ENCODE measurements at places on chromosomes 16 and 17. TPM values are rescaled to one million over a fixed set of nuclear protein-coding genes. Genes with fewer than 3 reads are reported as not detected.

- no peak overlapping the region for H3K27ac ChIP-seq
- H3K4me1 ChIP-seq: no peaks in the 10 kb centered on the region
- no peaks in the 10 kb centered on the region for H3K36me3 ChIP-seq
- no peak for DNase-seq
- H3K27me3 ChIP-seq: peaks cover 2% of the 10 kb centered on the region
Observed at GRCh38 chr16:72404299-72404698, 232.3 kb upstream of the PMFBP1 start.

- no peaks in the 10 kb centered on the region for H3K36me3 ChIP-seq
- H3K27ac ChIP-seq: no peak overlapping the region
- H3K27me3 ChIP-seq: no peaks in the 10 kb centered on the region
Observed at GRCh38 chr16:75289189-75289588, 37.8 kb upstream of the BCAR1 start.

GRCh38 chr17:37774504-37774903, 29.6 kb upstream of the HNF1B start:
- no peaks in the 10 kb centered on the region for H3K4me1 ChIP-seq
- no peak overlapping the region for H3K27ac ChIP-seq
- H3K36me3 ChIP-seq: no peaks in the 10 kb centered on the region

DNA sequence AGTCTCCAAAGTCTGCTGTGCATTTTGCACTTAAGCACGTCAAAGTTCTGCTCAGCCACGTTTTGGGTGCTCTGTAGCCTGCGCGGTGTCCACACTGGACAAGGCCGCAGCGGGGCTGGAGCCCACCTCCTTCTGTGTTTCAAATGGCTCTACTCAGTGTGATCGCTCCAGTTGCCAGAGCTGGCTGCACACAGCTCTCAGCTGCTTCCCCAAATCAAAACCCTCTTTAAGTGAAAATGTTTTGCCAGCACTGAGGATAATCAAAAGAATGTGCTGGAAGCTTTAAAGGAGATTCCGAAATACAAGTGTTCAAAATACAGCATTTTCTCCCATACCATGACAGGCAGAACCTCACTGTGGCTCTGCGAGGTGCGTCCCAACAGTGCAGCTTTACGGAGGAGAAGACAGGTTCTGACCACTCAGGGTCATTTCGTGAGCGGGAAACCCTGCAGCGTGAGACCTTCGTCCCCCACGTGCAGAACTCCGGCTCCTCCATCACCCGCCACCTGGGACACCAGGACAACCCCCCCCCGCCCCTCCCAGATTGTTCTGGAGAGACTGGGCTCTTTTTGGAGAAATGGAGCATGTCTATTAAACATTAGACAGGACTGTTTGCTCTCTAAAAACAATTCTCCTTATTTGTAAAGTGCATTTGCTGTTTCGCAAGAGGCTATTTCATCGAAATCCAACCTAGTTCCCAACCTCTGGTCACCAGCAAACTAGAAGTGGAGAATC, 16.6 kb downstream of the TBC1D16 start:
- H3K27me3 ChIP-seq: no peaks in the 10 kb centered on the region
- no peak for DNase-seq
- peaks cover 1% of the 10 kb centered on the region for H3K4me1 ChIP-seq
- no peak overlapping the region for H3K4me3 ChIP-seq

GRCh38 chr16:62014319-62014923, 21.8 kb downstream of the CDH8 start:
- H3K27me3 ChIP-seq: no peaks in the 10 kb centered on the region
- no peaks in the 10 kb centered on the region for H3K36me3 ChIP-seq
- H3K27ac ChIP-seq: no peak overlapping the region

DNA sequence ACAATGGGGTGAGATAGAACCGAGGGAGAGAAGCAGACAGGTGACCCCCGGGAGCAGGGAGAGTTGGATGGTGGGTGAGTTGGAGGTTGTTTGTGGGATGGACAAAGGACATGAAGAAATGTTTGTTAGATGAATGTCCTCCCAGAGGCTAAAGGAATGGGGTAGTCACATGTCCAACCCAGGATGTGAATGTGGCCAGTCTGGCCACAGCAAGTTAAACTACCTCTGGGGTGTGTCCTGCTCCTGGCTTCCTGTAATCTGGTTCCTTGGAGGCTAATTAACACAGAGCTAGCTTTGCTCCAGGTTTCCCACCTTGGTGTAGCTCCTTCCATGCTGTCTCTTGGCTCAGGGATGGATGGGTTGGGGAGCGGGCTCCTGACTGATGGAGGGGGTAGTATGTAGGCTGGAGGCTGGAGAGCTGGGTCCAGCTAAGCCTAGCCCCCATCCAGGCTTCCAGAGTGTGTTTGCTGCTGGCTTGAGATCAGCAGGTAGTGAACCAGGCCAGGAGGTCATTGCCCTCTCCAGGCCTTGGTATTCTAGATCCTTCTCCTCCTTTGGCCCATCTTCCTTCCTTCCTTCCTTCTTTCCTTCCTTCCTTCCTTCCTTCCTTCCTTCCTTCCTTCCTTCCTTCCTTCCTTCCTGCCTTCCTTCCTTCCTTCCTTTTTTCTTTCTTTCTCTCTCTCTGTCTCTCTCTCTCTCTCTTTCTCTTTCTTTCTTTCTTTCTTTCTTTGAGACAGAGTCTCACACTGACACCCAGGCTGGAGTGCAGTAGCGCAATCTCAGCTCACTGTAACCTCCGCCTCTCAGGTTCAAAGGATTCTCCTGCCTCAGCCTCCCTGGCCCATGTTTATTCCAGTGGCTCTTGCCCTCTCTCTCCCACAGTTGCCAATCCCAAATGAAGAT, 28.0 kb upstream of the UBE2G1 start:
- H3K27ac ChIP-seq: no peak overlapping the region
- H3K36me3 ChIP-seq: no peaks in the 10 kb centered on the region
- H3K4me1 ChIP-seq: no peaks in the 10 kb centered on the region

GRCh38 chr17:76307299-76307965, 644 bp downstream of the QRICH2 start:
- H3K4me3 ChIP-seq: no peak overlapping the region
- H3K27ac ChIP-seq: no peak overlapping the region
- DNase-seq: no peak
- H3K4me1 ChIP-seq: no peaks in the 10 kb centered on the region

- no peaks in the 10 kb centered on the region for H3K27me3 ChIP-seq
- H3K36me3 ChIP-seq: no peaks in the 10 kb centered on the region
- no peak overlapping the region for H3K27ac ChIP-seq
- peaks cover 11% of the 10 kb centered on the region for H3K4me1 ChIP-seq
- no peak overlapping the region for H3K4me3 ChIP-seq
Observed at GRCh38 chr17:60137731-60138130, 12.0 kb upstream of the CA4 start.

DNA sequence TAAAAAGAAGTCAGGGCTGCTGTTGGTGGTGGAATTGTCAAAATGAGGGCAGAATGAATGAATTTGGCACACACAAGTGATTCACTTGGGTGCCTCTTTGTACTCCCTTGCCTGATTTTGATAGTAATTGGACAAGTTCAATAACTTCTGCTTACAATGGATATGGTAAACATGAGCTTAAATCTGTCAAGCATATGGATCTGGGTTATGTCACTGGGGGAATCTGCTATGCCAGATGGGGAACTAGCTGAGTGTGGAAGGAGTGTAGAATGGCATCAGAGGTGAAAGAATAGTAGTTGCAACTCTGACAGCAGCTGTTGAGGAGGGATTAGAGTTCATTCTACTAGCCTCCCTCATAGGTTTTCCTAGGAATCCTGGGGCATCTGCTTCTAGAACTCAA, 724.2 kb upstream of the CDH8 start:
- H3K27me3 ChIP-seq: no peaks in the 10 kb centered on the region
- DNase-seq: no peak
- no peaks in the 10 kb centered on the region for H3K4me1 ChIP-seq
- no peak overlapping the region for H3K4me3 ChIP-seq
- no peaks in the 10 kb centered on the region for H3K36me3 ChIP-seq
- no peak overlapping the region for H3K27ac ChIP-seq

DNA sequence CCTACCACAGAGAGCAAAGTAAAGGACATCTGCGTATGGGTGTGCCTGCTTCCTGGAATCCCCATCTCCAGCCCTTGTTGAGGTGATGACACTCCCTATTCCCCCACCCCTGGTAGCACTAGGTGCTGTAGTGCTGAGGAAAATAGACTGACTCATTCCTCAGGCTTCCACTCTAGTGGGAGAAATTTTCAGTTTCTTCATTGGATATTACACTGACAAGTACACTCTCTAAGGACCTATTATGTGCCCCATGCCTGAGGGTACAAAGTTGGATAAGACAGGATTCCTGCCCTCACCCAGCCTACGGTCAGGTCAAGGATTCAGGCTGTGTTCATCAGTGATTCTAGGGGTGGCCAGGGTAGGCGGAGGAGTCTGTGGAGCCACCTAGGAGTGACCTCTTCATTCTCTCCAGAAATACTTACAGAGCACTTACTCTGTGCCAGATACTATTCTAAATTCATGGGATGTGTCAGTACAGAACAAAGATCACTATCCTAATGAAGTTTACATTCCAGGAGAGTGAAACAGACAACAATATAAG, 4.5 kb upstream of the ZC3H7A start:
- H3K27ac ChIP-seq: no peak overlapping the region
- H3K36me3 ChIP-seq: no peaks in the 10 kb centered on the region
- no peaks in the 10 kb centered on the region for H3K27me3 ChIP-seq
- H3K4me1 ChIP-seq: peaks cover 7% of the 10 kb centered on the region

GRCh38 chr16:21169249-21169981, 10.9 kb downstream of the LDAF1 start:
- no peaks in the 10 kb centered on the region for H3K27me3 ChIP-seq
- no peak overlapping the region for H3K27ac ChIP-seq
- H3K4me3 ChIP-seq: no peak overlapping the region
- H3K36me3 ChIP-seq: no peaks in the 10 kb centered on the region

DNA sequence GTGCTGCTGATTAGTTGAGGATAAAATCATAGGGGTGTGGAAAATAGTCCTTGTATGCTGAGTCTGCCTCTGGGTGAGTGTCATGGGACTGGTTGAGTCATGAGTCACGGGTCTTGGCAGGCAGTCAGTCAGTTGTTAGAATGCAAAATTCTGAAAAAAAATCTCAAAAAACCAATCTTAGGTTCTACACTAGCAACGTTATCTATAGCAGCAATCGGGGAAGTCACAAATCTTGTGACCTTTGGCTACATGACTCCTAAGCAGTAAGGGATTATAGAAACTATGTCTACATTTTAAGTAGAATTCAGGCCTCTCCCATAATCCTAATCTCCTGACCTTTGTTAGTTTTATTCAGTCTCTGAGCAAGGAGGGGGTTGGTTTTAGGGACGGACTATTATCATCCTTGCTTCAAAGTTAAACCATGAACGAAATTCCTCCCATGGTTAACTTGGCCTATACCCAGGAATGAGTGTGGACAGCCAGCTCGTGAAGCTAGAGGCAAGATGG, 18.0 kb upstream of the PMFBP1 start:
- DNase-seq: no peak
- H3K4me3 ChIP-seq: no peak overlapping the region

- no peak overlapping the region for H3K27ac ChIP-seq
- H3K4me1 ChIP-seq: no peaks in the 10 kb centered on the region
- H3K36me3 ChIP-seq: no peaks in the 10 kb centered on the region
- no peaks in the 10 kb centered on the region for H3K27me3 ChIP-seq
Observed at GRCh38 chr17:48647103-48647962, 21.2 kb upstream of the HOXB9 start.

- H3K27ac ChIP-seq: no peak overlapping the region
- H3K4me1 ChIP-seq: peaks cover 5% of the 10 kb centered on the region
- H3K27me3 ChIP-seq: no peaks in the 10 kb centered on the region
- H3K4me3 ChIP-seq: no peak overlapping the region
- H3K36me3 ChIP-seq: no peaks in the 10 kb centered on the region
Observed at GRCh38 chr17:68821860-68822696, 133.1 kb downstream of the ABCA8 start.

- H3K27me3 ChIP-seq: no peaks in the 10 kb centered on the region
- H3K36me3 ChIP-seq: no peaks in the 10 kb centered on the region
- H3K4me1 ChIP-seq: peaks cover 18% of the 10 kb centered on the region
- no peak overlapping the region for H3K27ac ChIP-seq
Observed at GRCh38 chr16:2692948-2693651, 10.8 kb downstream of the KCTD5 start.

DNA sequence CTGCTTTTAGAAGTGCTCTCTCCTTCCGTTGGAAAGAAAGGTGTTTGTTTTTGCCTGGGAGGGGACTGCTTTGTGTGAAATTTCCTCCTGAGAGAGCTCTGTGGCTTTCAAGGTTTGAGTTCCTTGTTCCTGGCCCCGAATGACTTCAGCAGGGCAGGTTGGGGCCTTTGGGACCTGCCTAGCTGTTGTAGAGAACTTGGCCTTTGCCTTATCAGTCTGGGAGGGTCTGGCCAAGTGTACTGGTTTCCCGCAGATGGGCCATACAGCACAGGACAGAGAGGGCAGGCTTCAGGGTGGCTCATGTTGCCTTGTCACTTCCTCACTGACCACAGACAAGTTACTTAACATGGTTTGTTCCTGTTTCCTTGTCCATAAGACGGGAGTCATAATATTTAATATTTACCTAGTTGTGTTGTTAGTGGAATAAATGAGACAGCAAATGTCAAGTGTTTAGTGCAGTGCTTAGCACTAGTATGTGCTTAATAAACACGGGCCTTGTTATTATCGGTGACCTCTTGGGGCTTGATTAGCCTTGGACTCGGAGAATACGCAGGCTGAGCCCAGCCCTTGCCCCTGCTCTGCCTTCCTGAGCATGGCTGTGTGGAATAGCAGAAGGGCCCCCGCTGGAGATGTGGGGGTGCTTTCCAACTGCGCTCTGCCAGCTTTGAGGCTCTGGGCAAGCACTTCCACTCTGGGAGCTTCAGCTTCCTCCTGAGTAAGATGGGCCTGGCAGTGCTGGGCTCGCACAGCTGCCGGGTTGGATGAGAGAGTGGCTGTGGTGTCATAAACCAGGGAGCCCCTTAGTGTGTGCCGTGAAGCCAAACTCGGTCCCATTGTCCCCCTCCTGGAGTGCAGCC, 6.6 kb downstream of the PRSS8 start:
- H3K4me1 ChIP-seq: no peaks in the 10 kb centered on the region
- H3K27me3 ChIP-seq: no peaks in the 10 kb centered on the region
- H3K27ac ChIP-seq: peak overlapping the region; percentile 44
- H3K36me3 ChIP-seq: no peaks in the 10 kb centered on the region

DNA sequence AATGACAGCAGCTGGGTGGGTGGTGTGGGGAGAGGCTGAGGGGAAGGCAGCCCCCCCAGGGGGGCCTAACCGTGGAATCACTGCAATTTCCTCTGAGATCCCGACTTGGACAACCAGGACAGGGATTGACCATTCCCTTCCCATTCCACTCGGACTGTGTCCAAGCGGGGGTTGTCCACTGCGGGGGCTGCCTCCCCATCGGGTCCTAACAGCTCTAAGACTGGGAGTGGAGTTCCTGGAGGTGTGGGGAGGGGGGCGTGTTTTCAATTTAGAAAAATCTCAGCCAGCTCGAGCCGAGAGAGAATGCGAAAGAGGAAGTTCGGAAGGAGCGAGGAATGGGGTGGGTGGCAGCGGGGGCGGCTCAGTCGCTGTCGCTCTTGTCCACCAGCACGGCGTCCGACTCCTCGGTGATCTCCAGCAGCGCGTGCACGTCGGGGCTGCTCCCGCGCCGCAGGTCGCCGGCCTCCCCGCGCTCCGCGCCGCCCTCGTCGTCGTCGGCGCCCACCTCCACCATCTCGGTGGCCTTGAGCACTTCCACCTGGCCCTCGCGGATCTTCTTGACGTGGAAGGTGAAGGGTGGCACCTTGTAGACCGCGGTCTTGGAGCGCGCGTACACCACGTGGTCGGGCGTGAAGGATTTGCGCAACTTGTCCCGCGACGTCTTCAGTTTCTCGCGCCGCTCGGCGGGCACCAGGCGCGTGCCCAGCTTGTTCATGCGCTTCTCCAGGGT, 16.2 kb upstream of the STAT3 start:
- no peak overlapping the region for H3K27ac ChIP-seq
- no peak overlapping the region for H3K4me3 ChIP-seq
- H3K36me3 ChIP-seq: no peaks in the 10 kb centered on the region
- no peak for DNase-seq
- H3K4me1 ChIP-seq: peaks cover 22% of the 10 kb centered on the region

The NRN1L gene
- total RNA-seq: 3.8 TPM

The EME1 gene
- 0.46 TPM for total RNA-seq

The ACE gene
- 4.2 TPM for total RNA-seq

The RBFOX1 gene
- 2.6 TPM for total RNA-seq

The KRTAP2-1 gene
- not detected for total RNA-seq

The KRT17 gene
- 0.82 TPM for total RNA-seq

The CDR2L gene
- 4.5 TPM for total RNA-seq

The LLGL2 gene
- total RNA-seq: 45.4 TPM
